ENCODE measurements at places on chromosomes 3 and 15.

GRCh38 chr3:53498806-53499641 is 4.6 kb downstream of the CACNA1D start:
- DNase-seq = no peak

- no peak for DNase-seq
Observed at GRCh38 chr15:31279221-31280045, 47.2 kb upstream of the KLF13 start.

- DNase-seq = no peak
Observed at GRCh38 chr3:155876037-155876436, 5.6 kb downstream of the GMPS start.

GRCh38 chr3:83140983-83141382 is 1379.5 kb upstream of the GBE1 start:
- no peak for DNase-seq

DNA sequence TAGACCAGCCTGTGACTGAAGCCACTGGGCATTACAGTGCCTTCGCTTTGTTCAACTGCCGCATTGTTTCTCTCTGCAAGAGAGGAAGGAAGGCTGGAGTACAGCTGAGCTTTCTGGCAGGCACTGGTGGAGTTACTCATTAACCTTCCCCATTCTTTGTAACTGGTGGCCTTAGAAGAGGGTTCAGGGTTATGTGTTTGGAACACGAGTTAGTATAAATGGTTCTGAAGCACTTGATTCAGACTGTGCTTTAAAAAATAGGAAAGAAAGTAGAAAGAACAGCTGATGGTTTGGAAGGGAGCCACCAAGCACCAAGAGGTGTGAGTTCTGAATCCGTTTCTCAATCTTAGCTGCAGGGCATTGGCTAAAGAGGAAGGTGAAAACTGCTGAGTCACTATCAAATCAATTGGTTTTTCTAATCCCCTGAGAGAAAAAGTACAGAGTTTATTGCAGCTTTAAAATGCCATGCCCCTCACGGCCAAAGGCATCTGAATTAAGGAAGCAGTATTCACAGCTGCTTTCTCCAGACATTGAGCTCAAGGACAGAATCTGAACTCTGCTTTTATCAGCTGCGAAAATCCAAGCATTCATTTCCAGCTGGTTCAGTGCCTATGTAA is 3.6 kb downstream of the HGD start:
- DNase-seq = peak; percentile 86

- DNase-seq = no peak
Observed at GRCh38 chr3:54437271-54437670, 314.9 kb downstream of the CACNA2D3 start.
